ENCODE measurements at places on chromosomes 3 and 15. TPM values are rescaled to one million over a fixed set of nuclear protein-coding genes. Genes with fewer than 3 reads are reported as not detected.

The FILIP1L gene
- 17.6 TPM for polyA plus RNA-seq

The CLDN1 gene
- 85.0 TPM for polyA plus RNA-seq

The USP4 gene
- 59.9 TPM for polyA plus RNA-seq

DNA sequence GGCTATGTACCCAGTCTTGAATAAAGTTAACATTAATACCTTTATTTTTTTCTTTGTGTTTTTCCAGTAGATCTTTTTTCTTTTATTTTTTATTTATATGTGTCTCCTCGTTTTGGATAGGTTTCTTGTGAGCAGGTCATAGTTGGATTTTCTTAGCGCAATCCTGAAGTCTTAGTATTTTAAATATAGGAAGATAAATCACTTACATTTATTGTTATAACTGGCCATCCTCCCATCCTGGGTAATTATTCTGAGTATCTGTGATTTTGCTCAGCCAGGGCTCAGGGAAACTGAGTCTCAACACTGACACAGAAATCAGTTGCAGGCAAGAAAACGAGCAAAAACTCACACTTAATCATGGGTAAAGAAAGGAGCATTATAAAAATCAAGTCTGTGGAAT is 11.6 kb upstream of the SLCO3A1 start:
- DNase-seq: no peak

DNA sequence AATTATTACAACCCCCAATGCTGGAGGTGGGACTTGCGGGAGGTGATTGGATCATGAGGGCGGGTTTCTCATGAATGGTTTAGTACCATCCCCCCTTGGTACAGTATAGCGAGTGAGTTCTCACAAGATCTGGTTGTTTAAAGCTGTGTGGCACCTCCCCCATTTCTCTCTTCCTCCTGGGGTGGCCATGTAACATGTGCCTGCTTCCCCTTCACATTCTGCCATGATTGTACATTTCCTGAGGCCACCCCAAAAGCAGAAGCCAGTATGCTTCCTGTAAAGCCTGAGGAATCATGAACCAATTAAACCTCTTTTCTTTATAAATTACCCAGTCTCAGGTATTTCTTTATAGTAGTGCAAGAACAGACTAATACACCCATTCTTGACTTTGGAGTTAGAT is 20.3 kb upstream of the PROK2 start:
- DNase-seq: no peak

DNA sequence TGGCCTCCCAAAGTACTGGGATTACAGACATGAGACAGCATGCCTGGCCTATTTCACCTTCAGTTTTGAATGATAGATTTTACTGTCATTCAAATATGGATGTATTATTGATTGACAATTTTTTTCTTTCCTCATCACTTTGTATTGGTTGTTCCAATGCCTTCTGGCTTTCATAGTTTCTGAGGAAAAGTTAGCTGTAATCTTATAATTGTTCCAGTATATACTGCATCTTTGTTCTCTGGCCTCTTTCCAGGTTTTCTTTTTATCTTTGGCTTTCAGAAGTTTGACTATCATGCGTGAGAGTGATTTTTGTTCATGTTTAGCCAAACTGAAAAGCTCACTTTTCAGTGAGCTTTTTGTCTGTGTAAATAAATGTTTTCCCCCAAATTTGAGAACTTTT is 157.1 kb downstream of the RSRC1 start:
- no peak for DNase-seq

GRCh38 chr3:177836671-177837070 is 639.4 kb upstream of the TBL1XR1 start:
- DNase-seq: no peak

GRCh38 chr15:44207643-44208042 is 12.6 kb upstream of the FRMD5 start:
- no peak for DNase-seq

DNA sequence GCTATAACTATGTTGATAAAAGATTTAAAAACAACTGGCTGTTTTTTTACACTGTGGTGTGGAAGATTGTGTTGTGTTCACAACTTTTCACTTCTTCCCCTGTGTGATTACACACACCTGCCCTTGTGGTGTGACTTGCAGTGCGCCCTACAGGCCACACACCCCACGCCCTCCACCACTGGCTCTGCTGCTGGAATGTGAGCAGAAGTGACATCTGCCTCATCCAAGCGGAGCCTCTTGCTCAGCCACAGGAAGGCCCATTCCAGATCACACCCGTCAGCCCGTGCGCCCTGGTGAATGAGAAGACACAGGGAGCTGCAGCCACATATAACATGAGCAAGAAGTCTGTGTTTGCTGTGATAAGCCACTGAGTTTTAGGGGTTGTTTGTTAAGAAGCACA is 7.0 kb downstream of the CCR2 start:
- DNase-seq: no peak

DNA sequence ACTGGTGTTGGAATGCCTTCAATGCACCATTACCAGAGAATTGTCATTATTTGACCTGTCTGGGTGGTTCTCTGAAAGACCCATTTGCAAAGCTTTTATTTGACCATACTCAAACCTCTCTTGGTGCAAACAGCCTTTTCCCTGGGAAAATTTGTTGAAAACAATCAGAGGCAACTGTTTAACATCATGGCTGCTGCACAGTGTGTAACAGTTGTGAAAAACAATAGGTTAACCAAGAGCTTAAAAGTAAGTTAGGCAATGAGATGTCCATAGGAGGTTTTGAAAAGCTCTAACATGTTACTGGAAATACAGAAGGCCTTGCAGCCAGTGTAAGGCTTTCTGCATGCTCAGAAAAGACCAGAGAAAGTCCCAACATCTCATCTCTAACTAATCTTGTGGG is 18.9 kb downstream of the SPINK8 start:
- DNase-seq: no peak

DNA sequence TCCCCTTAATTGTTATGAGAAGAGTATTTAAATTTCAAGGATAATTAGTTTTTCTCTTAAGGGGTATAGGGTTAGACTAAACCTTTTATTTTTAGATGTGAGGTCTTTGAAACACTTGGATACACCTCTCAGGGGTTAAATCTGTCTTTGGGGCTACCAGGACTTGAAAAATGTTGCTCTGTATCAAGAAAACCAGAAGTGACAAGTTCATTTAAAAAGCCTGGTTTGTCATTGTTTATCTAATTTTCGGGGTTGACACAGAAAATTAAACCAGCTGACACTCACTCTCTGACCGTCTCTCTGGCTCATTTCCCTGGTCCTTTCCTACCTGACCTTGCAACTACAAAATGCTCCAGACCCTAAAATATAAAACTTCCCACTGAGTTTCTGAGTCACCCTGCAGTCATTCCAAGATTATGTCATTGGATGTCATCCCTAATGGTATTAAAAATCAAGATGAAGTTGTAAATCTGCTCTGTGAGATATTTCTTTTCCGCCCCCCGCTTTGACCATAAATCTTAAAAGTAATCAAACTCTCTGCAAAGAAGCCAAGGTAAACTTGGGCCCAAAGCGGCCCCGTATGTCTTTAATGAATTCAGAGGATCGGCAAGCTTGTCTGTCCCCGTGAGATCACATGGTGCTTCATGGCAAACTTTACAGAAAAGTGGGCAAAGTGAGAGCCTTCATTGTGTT is 32.9 kb upstream of the SKOR1 start:
- DNase-seq: no peak

GRCh38 chr15:80558631-80559319 is 136.3 kb upstream of the ABHD17C start:
- no peak for DNase-seq

GRCh38 chr3:148087601-148088371 is 609.9 kb upstream of the AGTR1 start:
- no peak for DNase-seq

- no peak for DNase-seq
Measured at GRCh38 chr3:16523778-16524177, 10.3 kb upstream of the RFTN1 start.

DNA sequence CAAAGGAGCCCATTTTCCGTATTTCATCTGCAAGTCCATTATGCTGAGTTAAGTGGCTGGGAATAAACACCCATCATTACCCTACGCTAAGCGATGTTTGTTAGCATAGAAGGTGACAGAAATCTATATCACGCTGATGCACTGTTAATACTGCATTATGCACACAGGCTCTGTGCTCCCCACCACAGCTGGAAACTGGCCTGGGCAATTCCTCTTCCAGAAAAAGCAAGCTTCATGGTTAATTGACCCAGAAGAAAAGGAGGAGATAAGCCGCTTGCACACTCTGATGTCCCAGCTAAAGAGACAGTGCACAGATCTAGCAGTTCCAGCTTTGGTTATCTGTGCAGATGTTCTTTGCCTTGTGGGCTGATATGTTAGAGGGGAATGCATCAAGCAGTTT is 232.6 kb downstream of the NTRK3 start:
- no peak for DNase-seq

GRCh38 chr3:130835483-130835882 is 58.4 kb upstream of the ATP2C1 start:
- DNase-seq: no peak

- DNase-seq: no peak
Measured at GRCh38 chr3:153192327-153192726, 30.3 kb downstream of the RAP2B start.

DNA sequence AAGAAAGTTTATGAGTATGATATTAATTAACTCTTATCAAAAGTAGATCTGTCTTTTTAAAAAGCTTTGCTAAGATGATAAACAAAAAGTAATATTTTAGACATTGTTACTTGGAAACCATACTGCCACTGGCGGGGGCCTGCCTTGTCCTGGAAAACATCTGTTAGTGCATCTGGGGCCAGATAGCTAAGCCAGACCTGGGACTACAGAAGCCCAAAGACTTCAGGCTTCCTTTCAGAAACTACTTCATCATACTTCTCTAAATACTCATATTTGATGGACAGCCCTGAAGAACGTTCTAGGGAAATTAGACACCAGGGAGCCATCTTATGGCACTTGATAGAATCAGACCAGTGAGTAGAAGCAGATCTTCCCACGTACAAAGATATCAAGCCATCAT is 795.4 kb upstream of the SEMA6D start:
- no peak for DNase-seq

GRCh38 chr15:92332125-92332899 is 61.4 kb upstream of the ST8SIA2 start:
- no peak for DNase-seq

GRCh38 chr3:153284282-153284938 is 122.4 kb downstream of the RAP2B start:
- DNase-seq: no peak

All from right renal pelvis (tissue), 4 donors.